ENCODE measurements at places on chromosomes 11 and 22.

- no peak for DNase-seq
These were observed 51.2 kb downstream of the MRTFA start for GRCh38 chr22:40585310-40585751.

- no peak for DNase-seq
These were observed 1.7 kb downstream of the PDE3B start for GRCh38 chr11:14645015-14645912.

GRCh38 chr11:76201672-76202412, 4.5 kb downstream of the WNT11 start:
- no peak for DNase-seq

DNA sequence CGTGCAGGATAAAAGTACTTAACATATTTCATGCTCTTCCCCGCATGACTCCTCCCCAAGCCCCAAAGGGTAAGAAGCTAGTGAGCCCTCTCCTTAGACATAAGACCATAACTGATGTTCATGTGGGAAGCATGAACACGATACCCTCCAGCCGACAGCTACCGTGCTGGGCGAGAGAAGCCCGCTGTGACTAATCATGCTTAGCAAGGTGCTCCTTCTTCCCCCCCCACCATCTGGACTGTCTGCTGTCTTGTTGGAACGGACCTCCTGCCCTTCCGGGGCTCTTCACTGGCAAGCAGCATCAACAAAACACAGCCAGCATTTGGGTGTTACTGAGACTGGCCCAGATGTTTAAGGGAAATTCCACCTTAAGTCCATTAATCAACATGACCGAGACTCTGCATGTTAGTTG, 200.6 kb downstream of the DBX1 start:
- no peak for DNase-seq

GRCh38 chr22:17949642-17950473, 74.5 kb downstream of the MICAL3 start:
- DNase-seq: no peak

DNA sequence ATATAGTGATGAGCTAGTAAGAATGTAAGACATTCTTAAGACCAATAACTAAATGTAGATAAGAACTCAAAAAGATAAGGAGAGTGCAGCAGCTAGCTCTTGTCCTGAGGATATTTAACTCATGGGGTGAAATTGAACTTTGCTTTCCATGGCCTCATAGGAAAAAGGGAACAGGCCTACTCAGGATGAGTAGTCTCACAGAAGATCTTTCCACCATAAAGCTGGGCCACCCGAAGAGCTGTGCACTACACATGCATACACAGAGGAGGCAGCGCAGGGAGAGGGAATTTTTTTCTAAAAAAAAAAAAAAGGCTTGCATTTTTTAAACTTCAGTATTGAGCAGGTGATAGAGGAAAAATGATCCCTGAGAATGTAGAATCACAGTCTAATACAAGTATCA, 59.9 kb upstream of the CFAP300 start:
- no peak for DNase-seq
